ENCODE measurements at places on chromosomes 2 and 18.

DNA sequence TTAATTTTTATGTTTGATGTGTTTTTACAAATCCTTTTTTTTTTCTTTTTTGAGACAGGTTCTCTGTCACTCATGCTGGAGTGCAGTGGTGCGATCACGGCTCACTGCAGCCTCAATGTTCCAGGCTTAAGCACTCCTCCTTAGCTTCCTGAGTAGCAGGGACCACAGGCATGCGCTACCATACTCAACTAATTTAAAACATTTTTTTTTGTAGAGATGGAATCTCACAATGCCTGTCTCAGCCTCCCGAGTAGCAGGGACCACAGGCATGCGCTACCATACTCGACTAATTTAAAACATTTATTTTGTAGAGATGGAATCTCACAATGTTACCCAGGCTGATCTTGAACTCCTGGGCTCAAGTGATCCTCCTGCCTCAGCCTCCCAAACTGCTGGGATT is 3.2 kb downstream of the NOTO start:
- DNase-seq, result no peak

DNA sequence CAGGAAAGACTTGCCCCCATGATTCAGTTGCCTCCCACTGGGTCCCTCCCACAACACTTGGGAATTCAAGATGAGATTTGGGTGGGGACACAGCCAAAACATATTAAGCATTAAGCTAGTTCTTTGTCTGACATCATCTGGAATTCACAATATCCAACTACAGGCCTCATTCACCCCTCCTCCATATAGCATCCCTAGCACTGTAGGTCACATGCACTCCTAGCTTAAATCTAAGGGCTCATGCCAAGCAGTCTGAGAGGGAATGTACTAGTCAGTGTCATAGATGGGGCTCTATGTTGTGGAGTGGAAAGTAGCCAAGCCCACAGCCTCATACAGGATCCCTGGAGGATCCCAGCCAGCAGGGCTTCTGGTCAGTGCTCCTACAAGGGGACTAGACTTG is 92.1 kb downstream of the IRS1 start:
- no peak for DNase-seq

DNA sequence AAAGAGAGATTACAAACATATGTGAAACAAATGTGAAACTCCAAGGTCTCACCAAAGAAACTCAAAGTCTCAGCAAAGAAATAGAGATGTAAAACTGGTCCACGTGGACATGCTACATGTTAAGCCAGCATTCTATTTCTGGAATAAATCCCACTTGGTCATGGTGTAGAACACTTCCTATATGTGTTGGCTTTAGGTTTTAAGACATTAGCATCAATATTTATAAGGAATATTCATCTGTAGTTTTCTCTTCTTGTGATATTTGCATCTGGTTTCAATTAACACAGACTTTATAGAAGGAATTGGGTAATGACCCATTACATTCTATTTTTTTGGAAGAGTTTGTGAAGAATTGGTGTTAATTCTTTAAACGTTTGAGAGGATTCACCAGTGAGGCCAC is 133.1 kb downstream of the COPS8 start:
- no peak for DNase-seq

DNA sequence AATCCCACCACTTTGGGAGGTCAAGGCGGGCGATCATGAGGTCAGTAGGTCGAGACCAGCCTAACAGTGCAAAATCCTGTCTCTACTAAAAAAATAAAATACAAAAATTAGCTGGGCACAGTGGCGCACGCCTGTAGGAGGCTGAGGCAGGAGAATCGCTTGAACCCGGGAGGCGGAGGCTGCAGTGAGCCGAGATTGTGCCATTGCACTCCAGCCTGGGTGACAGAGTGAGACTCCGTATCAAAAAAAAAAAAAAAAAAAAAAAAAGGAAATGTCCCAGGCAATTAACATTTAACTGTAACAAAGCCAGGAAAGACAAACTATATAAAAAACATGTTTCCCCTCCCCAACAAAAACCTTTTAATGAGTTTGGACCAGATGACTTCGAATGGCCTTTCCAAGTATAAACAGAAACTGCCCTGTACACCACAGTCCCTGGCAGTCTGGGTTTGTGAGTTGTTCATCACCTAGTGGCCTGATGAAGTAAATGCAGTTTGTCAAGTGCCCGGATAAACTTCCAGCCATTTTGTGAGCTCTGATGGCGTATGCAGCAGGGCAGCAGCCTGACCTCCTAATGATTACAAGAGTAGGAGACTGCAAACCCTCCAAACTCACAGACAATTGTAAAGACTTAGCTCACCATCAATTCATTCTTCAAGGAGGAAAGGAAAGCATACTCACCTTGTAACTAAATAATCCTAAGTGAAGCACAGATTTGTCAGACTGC is 16.6 kb upstream of the PCBP1 start:
- DNase-seq, result peak; percentile 43

GRCh38 chr2:100645695-100646429 is 83.1 kb downstream of the PDCL3 start:
- no peak for DNase-seq

- no peak for DNase-seq
Observed at GRCh38 chr2:219116776-219117646, 43.6 kb downstream of the NHEJ1 start.

GRCh38 chr2:61253136-61253535 is 91.1 kb downstream of the C2orf74 start:
- DNase-seq, result no peak

DNA sequence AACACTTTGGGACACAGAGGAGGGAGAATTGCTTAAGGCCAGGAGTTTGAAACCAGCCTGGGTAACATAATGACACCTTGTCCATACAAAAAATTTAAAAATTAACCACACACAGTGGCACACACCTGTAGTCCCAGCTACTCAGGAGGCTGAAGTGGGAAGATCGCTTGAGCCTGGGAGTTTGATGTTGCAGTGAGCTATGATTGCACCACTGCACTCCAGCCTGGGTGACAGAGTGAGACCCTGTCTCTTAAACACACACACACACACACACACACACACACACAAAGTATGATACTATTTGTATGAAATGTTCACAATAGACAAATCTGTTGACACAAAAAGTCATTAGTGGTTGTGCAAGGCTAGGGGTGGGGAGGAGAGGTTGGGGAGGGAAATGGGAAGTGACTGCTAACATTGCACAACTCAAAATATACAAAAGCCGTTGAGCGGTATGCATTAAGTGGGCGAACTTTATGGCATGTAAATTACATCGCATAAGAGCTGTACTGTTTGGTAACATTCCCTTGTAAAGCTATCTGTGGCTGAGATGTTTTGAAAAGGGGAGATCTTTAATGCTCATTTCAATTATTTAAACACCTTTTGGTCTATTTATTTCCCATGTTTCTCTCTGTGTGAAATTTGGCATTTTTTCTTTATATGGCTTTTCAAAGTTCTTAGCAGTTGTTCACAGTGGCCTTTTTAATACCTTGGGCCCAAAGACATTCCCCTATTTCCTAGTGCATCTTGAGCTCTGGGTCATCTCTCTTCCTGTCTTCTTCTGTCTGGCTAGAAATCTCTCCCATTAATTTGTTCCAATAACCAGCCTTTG is 58.9 kb upstream of the ZNF516 start:
- DNase-seq, result no peak

DNA sequence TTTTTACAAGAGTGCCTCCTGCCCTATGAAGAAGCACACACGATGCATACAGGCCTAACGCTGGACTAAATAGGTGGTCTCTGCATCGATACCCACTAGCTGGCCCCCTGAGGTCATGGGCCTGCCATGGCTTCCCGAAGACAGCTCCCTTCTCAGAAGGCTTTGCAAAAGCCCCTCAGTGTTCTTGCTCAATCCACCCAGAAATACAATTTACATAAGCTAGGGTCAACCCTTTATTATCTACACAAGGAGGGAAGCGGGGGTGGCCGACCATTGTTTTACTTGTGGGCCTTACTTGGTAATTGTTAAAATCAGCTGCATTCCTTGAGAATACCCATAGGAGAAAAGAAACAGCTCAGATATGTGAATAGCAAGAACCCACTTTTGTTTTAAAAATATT is 28.5 kb downstream of the UXS1 start:
- no peak for DNase-seq

DNA sequence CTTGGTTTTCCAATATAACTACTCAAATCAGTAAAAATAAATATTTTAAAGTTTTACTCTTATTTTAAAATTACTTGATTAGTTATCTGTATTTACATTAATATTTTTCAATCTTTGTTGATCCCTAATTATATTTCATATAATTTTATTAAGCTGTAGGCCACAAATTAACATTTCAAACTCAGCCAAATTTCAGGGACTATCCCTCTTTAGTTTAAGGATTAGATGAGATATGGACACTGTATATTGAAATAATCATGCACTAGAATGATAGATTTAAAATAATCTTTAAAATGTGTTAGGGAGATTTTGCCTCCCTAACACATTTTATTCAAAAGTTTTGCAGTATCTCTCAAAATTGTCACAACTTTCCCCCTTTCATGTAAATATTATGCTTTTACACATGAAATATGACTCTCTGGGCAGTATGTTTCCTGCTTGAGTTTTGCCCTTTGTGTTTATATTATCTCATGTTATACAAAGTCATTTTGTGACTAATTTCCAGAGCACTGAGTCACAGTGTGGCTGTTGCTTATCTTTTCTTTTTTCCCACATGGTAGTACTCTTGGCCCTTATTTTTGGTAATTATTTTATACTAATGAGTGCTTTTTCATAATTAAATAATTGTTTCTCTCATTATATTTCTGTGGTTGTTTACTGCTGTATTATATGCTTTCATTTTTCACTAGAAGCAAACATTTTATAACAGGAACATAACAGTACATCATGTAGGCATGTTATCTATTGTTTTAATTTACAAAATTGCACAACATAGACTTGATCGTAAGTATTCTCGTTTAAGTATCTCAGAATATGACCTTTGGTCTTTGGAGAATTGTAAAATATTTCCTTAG is 1.2 kb downstream of the TFPI start:
- no peak for DNase-seq

- no peak for DNase-seq
Observed at GRCh38 chr18:79579807-79580497, 99.7 kb upstream of the CTDP1 start.
